ENCODE measurements at places on chromosomes 13 and 19. TPM values are rescaled to one million over a fixed set of nuclear protein-coding genes. Genes with fewer than 3 reads are reported as not detected.

The RFPL4AL1 gene
- not detected for total RNA-seq

The POLD1 gene
- total RNA-seq: 188 TPM

The HNRNPUL1 gene
- total RNA-seq: 258 TPM

DNA sequence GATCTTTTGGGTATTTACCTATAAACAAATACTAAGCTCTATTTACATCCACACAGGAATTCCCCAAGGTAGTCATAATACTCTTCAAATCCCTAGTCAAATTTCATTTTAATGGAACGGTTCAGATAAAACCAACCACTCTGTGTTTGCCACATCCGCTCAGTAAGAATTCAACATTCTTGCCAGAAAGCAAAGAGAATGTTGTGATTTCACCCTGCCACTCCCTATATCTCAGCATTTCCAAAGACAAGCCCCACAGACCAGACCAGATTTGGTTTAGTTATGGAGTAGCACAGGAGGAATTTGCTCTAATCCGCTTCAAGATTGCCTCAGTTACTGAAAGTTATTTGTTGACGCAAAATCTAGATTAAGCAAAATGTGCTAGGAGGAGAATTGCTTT is 105.6 kb upstream of the SERP2 start:
- DNase-seq: no peak

GRCh38 chr13:97117388-97117910 is 104.7 kb upstream of the MBNL2 start:
- DNase-seq: no peak

- peak; percentile 77 for DNase-seq
These were observed 857 bp downstream of the IER2 start for GRCh38 chr19:13150931-13151604.
